Ovary (tissue), 10 donors: ENCODE measurements at places on chromosomes 1 and 21.

- DNase-seq: no peak
These were observed 206.2 kb upstream of the PTBP2 start for GRCh38 chr1:96515430-96515829.

DNA sequence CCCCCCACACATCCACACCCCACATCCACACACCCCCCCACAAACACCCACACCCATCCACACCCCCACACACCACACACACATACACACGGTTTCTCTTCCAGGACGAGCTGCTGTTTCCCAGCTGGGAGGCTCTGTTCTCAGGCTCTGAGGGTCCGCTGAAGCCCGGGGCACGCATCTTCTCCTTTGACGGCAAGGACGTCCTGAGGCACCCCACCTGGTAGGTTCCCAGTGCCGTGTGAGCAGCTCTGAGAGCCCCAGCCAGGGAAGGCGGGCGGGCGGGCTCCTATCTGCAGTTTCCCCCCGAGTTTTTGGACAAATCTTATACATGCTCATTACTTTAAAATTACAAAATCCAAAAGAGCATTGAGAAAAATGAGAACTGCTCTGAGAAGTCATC lies 31.2 kb downstream of the SLC19A1 start:
- no peak for DNase-seq

GRCh38 chr1:88466899-88467580 lies 217.0 kb upstream of the PKN2 start:
- DNase-seq: no peak

- DNase-seq: no peak
These were observed 147.1 kb downstream of the SLC45A1 start for GRCh38 chr1:8465013-8465412.

- no peak for DNase-seq
These were observed 4.7 kb downstream of the IGSF8 start for GRCh38 chr1:160093624-160094290.

- DNase-seq: no peak
These were observed 5.1 kb upstream of the HES4 start for GRCh38 chr1:1004780-1005697.

DNA sequence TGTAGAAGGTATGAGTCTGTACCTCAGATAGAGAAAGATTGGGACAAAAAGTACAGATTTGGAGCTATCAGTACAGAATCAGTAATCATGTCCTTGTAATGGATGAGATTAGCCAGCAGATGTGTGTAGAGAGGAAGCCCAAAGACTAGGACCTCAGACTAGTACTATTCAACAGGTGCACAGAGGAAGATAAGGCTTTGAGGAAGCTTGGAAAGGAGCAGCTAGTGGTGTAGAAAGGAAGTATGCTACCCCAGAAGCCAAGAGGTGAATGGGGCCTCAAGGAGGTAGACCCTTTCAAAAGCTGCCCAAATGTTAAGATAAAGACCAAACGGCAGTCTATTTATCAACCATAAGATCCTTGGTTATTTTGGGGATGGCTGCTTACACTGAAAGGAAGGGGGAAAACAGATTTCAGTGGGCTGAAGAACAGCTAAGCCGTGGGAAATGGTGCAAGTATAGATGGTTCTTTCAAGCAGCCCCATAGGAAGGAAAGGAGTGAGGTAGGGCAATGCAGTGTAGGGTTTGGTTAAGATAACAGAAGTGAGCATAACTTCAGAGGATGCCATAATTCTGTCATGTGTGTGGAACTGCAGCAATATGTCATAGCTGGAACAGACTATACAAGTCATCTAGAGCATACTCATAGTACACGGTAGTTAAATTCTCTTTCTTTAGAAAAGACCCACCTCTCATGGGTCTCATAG lies 221.7 kb downstream of the HHIPL2 start:
- DNase-seq: no peak

- DNase-seq: no peak
These were observed 20.8 kb downstream of the CC2D1B start for GRCh38 chr1:52345252-52345651.

GRCh38 chr21:45573452-45574035 lies 31.3 kb upstream of the SLC19A1 start:
- DNase-seq: peak; percentile 23

- no peak for DNase-seq
These were observed 67.5 kb downstream of the PLA2G4A start for GRCh38 chr1:186896211-186896610.

GRCh38 chr1:91745640-91746373 lies 140.1 kb downstream of the TGFBR3 start:
- no peak for DNase-seq

DNA sequence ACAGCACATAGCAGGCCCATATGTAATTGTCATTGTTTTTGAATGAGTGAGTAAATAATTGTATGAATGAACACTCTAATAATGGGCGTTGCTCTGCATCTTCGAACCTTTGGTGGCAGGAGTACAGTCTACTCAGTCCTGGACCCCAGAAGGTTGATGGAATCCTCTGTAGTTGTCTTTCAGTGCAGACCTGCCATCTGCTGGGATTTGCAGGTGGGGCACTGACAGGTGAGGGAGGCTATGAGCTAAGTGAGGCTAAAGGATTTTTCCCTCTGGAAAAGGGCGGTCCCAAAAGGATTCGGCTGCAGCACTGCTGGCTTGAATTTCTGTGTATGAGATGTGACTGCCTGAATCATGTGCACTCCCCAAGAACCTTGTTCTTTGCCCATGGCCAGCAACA lies 53.4 kb downstream of the PLXNA2 start:
- DNase-seq: no peak

GRCh38 chr1:212860713-212861581 lies 2.9 kb downstream of the FLVCR1 start:
- DNase-seq: no peak

- DNase-seq: no peak
These were observed 48.7 kb upstream of the KCNJ15 start for GRCh38 chr21:38208118-38208517.

DNA sequence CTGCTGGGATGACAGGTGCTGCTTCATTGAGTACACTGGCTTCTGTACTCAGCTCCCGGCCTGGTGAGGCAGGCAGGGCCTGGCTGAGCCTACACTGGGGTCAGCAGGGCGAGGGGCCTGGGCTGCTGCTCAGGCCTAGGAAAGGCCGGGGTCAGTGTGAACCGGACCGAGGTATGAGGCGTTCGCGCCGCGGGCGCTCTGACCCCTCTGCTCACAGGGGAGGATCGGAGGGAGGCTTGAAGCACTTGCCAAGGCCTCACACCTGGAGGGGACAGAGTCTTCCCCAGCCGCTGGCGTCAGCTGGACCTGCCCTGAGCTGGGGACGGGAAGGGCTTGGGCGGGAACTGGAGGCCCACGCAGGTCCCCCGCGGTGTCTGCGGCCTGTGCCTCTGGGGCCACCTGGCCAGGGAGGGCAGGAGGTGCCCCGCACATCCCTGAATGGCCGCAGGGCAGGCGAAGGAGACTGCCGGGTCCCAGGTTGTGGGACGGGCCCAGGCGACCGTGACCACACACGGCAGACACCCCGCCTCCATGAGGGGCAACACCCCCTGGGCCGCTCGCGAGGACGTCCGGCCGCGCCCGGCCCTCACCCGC lies 466 bp downstream of the PEX10 start:
- DNase-seq: peak; percentile 61

DNA sequence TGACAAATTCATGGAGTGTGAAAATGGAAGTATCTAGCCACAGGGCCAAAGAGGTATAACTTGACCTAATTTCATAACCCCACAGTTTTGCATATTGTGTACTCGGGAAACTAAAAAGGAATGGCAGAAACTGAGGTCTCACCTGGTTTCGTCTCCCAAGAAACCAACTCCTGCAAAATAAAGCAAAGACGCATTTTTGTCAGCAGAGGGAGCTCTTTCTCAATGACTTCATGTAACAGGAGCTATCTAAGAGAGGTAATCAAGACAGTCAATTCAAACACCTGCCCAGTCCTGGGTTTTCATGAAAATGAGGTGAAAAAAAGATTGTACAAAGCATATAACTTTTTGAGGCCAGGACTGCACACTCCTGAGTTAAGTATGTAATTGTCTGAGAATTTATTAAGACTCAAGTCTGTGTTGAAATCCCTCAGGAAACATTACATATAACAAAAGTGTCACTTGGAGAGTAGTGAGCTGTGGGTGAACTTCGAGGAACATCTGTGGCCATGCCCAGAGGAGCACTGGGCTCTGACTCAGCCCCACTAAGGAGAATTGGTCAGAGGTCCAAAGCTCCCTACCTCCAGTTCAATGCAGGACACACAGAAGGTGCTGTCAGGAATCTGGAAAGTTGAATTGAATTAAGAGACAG lies 17.6 kb downstream of the FCRL4 start:
- no peak for DNase-seq

DNA sequence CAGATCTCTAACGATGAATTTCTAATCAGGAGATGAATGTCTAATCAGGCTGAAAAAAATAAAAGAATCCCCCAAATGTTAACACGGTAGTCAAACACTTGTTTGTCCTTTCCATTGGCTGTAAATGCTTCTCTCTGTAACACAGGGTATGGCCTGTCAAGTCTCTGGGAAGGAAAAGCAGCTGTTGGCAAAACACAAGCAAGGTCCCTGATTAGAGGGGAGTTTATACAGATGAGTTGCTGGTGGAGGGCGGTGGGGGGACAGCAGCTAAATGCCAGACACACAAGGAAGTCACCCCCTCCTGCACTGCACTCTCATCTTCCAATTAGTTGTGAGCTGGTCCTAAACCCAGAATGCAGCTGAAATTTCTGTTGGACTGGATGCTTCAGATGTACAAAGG lies 51.0 kb downstream of the PGBD5 start:
- no peak for DNase-seq

DNA sequence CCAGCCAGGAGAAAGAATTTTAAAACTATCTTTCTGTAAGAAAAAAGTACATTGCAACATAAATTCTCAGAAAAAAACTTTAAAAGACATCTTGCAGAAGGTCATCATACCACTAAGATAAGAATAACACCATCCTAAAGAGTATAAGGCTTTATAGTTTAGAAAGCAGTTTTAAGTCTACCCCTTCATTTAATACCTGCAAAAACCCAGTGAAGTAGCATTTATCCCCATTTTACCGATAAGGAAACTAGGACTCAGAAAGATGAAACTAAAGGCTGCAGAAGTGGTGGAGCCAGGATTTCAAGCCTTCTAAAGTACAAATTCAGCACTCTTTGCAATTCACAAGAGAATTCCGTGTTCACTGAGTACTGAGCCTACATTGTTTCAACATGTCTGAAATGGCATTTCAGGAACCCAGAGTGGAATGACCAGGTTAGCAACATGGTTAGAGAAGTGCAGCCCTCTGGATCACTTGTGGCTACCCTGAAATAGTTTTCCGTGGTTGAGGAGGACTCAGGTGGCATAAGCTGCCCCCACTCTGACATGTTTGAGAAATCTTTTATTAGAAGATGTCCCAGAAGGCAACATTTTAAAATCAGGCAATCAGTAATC lies 6.7 kb downstream of the MYCL start:
- DNase-seq: no peak
